NCI-H1105 (cell line): ENCODE measurements at places on chromosomes 1 and 21.
A peak's percentile ranks its signal among the peaks of the same experiment; 100 is the strongest.

- peak; percentile 3 for DNase-seq
Measured at GRCh38 chr21:21003701-21004100, 5.5 kb downstream of the NCAM2 start.

DNA sequence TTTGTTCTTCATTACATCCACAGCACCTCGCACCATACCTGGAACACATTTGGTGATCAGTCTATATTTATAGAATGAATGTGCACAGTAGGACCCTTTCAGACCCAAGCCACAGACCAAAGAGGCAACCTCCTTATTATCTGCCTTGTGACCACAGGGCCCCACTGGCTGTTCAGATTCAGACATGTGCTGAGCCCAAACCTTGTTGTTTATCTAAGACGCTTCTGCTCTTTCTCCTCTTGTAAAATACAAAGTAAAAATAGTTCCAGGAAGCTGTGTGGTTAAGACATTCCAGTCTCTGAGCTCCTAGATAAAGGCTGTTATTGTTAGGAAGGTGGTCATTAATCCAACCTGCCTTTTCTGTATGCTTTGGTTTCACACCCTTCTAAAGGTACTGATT lies 3.6 kb upstream of the SCMH1 start:
- no peak for DNase-seq

GRCh38 chr1:206411321-206411720 lies 59.0 kb upstream of the IKBKE start:
- no peak for DNase-seq

DNA sequence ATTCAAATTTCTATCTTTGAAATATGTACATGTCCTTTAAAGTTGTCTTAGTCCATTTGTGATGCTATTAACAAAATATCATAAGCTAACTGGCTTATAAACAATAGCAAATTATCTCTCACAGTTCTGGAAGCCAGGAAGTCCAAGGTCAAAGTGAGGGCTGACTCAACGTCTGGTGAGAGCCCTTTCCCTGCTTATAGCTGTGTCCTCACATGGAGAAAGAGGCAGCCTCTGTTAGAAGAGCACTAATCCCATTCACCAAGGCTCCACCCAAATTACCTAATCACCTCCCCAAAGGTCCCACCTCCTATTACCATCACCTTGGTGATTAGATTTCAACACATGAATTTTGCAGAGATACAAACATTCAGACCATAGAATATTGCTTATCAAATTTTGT lies 450.1 kb upstream of the BEND5 start:
- no peak for DNase-seq

GRCh38 chr1:117523111-117523510 lies 82.7 kb upstream of the TENT5C start:
- no peak for DNase-seq

GRCh38 chr1:165306543-165307434 lies 49.7 kb downstream of the LMX1A start:
- no peak for DNase-seq

- no peak for DNase-seq
Measured at GRCh38 chr1:101145449-101145820, 91.4 kb upstream of the S1PR1 start.

- DNase-seq = no peak
Measured at GRCh38 chr1:76256289-76257223, 182.0 kb downstream of the ST6GALNAC3 start.

GRCh38 chr1:91997607-91998195 lies 32.1 kb upstream of the EPHX4 start:
- peak; percentile 43 for DNase-seq

DNA sequence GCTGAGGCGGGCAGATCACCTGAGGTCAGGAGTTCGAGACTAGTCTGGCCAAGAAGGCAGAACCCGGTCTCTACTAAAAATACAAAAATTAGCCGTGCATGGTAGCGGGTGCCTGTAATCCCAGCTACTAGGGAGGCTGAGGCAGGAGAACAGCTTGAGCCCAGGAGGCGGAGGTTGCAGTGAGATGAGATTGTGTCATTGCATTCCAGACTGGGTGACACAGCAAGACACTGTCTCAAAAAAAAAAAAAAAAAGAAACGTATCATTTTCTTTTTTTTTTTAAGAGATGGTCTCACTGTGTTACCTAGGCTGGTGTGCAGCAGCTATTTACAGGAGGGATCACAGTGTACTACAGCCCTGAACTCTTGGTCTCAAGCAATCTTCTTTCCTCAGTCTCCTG lies 47.3 kb downstream of the ITGB3BP start:
- DNase-seq = no peak

- DNase-seq = no peak
Measured at GRCh38 chr1:99540744-99541143, 105.2 kb upstream of the PALMD start.

GRCh38 chr1:13700521-13701270 lies 708 bp downstream of the PRDM2 start:
- DNase-seq = peak; percentile 25
